Osteocyte (in vitro differentiated cells): ENCODE measurements at places on chromosomes 3 and 15. TPM values are rescaled to one million over a fixed set of nuclear protein-coding genes. Genes with fewer than 3 reads are reported as not detected.

SHC4 gene
- total RNA-seq = 4.2 and 4.6 TPM in 2 replicates

RETNLB gene
- not detected in 2 replicates for total RNA-seq

MYEF2 gene
- total RNA-seq = 26.4 and 27.4 TPM in 2 replicates

LIPC gene
- not detected in 2 replicates for total RNA-seq

AADAC gene
- total RNA-seq = not detected in 2 replicates

NR1I2 gene
- not detected in 2 replicates for total RNA-seq

MSL2 gene
- 28.7 and 28.9 TPM in 2 replicates for total RNA-seq

GABRB3 gene
- 7.4 and 9.7 TPM in 2 replicates for total RNA-seq

SLC27A2 gene
- not detected in 2 replicates for total RNA-seq

GOLGA8T gene
- 0.94 TPM in 1 of 2 replicates, not detected in the other for total RNA-seq

DISP2 gene
- total RNA-seq = 1.4 and 1.5 TPM in 2 replicates

PATL2 gene
- 0.24 and 0.40 TPM in 2 replicates for total RNA-seq

MAP2K1 gene
- total RNA-seq = 49.3 and 50.7 TPM in 2 replicates

ZMYND10 gene
- 0.50 and 1.6 TPM in 2 replicates for total RNA-seq

FBXL2 gene
- total RNA-seq = 16.0 and 20.4 TPM in 2 replicates

CYP8B1 gene
- not detected in 2 replicates for total RNA-seq

VGLL3 gene
- total RNA-seq = 528 and 587 TPM in 2 replicates

SEMA5B gene
- total RNA-seq = 1.3 TPM in 2 replicates

GOLGA8J gene
- 0.34 TPM in 1 of 2 replicates, not detected in the other for total RNA-seq

MYZAP gene
- 1.4 and 1.5 TPM in 2 replicates for total RNA-seq

TMIE gene
- not detected in 2 replicates for total RNA-seq

LEKR1 gene
- total RNA-seq = 0.55 and 1.0 TPM in 2 replicates

NTRK3 gene
- not detected in 2 replicates for total RNA-seq

PAQR5 gene
- total RNA-seq = 1.5 and 2.0 TPM in 2 replicates

SMCO1 gene
- total RNA-seq = not detected in 2 replicates

SOX14 gene
- not detected in 2 replicates for total RNA-seq

EPHA3 gene
- total RNA-seq = 0.94 and 1.6 TPM in 2 replicates

RBP2 gene
- total RNA-seq = not detected in 2 replicates
